ENCODE measurements at places on chromosomes 7 and 10.

DNA sequence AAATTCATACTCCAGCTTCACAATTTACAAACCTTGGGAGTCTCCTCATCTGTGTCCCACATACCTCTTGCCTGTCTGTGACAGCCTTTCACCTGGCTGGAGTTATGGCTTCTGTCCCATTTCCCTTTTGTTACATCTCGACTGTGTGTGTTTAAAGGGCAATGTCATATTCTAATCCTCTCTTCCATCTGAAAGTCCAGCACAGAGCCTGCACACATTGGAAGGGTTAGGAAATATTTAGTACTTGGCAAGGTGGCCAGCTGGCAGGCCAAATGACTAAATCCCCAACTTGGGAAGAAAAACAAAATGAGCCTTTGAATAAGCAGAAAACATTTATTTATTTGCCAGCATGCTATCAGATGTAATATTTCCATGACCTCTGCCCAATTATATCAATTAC lies 120.1 kb upstream of the STK17A start:
- DNase-seq: no peak

GRCh38 chr10:18620856-18621255 lies 30.5 kb downstream of the NSUN6 start:
- no peak for DNase-seq

DNA sequence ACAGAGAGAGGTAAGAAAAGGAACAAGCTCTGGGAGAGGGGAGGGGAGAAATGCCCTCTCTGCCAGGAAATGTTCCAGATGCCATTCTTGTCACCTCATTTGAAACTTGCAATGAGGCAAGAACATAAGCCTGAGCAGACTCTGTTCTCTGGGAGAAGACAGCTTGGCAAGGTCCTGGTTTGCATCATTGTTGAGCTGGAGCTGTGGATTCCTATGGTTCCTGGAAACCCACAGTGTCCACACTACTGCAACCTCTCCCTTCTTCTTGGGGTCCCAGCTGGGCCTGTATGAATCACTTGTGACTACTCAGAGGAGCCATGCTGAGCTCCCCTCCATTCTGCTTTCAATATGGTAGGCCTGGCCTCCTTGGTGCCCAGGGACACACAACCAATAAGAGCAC lies 60.8 kb upstream of the HECTD2 start:
- DNase-seq: peak; percentile 80

GRCh38 chr7:74288034-74288881 lies 949 bp upstream of the CLIP2 start:
- no peak for DNase-seq

- DNase-seq: no peak
Observed at GRCh38 chr10:28925121-28925663, 247.9 kb downstream of the BAMBI start.

Measured in AG09309 (cell line).